ENCODE measurements at places on chromosomes 4 and X.

DNA sequence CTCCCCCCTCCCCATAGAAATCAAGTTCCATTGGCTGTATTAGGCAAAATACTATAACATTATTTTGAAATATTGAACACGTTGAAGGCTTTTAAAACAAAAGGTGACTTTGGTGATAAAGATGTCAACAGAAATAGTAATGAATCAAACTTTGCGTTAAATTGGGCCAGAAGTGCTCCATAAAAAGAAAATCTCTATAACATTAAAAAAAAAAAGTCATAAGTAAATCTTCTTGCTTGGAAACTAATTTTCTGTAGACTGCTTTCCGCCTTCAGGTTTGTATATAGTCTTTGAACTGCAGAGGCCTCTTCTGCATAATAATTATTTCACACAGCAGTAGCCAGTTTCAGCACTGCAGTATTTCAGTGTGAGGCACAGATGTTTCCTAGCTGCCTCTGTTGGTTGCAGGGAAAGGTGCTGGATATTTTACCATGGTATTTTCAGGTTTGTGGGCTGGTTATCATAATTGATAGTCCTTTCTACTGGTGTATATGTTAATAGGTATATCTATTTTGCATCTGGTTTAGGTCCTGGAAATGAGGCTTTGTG is 158.9 kb downstream of the KDM6A start:
- ATAC-seq: no peak

GRCh38 chr4:92199135-92199534 is 104.6 kb upstream of the GRID2 start:
- ATAC-seq: no peak

GRCh38 chr4:74123065-74123728 is 24.2 kb upstream of the CXCL2 start:
- ATAC-seq: peak; percentile 81

- ATAC-seq: no peak
These were observed 19.6 kb upstream of the LCORL start for GRCh38 chr4:18041114-18041513.

DNA sequence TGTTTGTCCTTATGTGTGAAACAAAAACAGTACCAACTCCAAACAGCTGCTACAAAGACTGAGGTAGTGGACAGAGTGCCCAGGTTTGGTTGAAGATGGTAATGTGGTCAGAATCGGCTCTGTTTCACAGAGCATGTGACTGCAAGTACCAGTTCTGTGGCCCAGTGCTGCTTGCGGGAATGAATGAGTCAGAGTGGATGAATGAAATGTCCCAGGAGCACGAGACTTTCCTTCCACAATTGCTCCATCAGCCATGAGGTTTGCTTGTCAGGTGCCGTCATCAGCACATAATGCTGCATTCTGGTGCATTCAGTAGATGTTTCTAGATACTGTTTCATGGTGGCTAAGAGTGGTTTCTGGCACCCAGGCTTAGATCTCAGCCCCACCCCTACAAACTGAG is 84.2 kb downstream of the GPR143 start:
- no peak for ATAC-seq
